ENCODE measurements at places on chromosomes 1 and 21.

GRCh38 chr1:31302709-31303441, 6.0 kb downstream of the ZCCHC17 start:
- no peak for DNase-seq

- no peak for DNase-seq
These were observed 23.9 kb downstream of the PRRC2C start for GRCh38 chr1:171509191-171509590.

GRCh38 chr1:198147216-198147615, 9.6 kb upstream of the NEK7 start:
- no peak for DNase-seq

DNA sequence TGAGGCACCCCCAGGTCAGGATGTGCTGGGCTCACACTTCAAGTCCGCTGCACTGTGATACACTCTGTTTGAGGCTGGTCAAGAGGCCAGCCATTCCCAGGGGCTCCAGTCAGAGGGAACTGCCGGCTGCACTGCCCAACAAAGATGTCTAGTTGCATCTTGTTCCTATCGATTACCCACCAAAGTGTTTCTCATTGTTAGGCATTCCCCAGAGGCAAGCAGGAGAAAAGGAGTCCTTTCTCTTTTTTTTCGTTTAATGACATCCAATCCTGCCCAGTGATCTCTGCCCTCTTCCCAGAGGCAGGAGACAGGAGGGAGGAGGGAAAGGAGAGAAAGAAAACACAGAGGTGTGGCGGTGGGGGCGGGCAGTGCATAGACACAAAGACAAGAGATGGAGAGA, 150.4 kb downstream of the OMA1 start:
- DNase-seq = no peak

- no peak for DNase-seq
These were observed 200.0 kb downstream of the AJAP1 start for GRCh38 chr1:4854367-4854766.

- no peak for DNase-seq
These were observed 24.4 kb downstream of the KCNA2 start for GRCh38 chr1:110581682-110582145.

- DNase-seq = no peak
These were observed 223.8 kb upstream of the TMEM51 start for GRCh38 chr1:14929547-14930246.

GRCh38 chr1:33724348-33724747, 139.5 kb upstream of the HMGB4 start:
- DNase-seq = no peak

Data from activated CD4-positive, CD25-positive, alpha-beta regulatory T cell treated with anti-CD3 and anti-CD28 coated beads, Interleukin-2, amount 50 U/mL, for 16 hours (primary cell).